ENCODE measurements at places on chromosomes 16 and 17.

DNA sequence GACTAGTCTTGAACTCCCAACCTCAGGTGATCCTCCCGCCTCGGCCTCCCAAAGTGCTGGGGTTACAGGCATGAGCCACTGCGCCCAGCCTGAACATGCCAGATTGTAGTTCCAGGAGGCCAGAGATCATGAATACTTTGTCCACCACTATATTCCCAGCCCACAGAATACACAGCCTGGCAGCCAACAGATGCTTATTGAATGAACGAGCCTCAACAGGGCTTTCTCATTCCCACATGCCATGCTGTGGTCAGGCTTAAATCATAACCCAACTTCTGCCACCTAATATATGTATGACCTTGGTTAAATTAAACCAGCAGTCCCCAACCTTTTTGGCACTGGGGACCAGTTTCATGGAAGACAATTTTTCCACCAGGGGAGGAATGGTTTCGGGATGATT lies 3.1 kb upstream of the TMEM219 start:
- no peak for DNase-seq

- DNase-seq, result no peak
Measured at GRCh38 chr17:17377071-17377967, 74.1 kb downstream of the NT5M start.

- DNase-seq, result no peak
Measured at GRCh38 chr16:56946767-56947603, 14.8 kb upstream of the CETP start.

- DNase-seq, result no peak
Measured at GRCh38 chr16:29909391-29909790, 9.1 kb downstream of the ASPHD1 start.
